ENCODE measurements at places on chromosomes 2 and 18. TPM values are rescaled to one million over a fixed set of nuclear protein-coding genes. Genes with fewer than 3 reads are reported as not detected.

STARD6 gene
- total RNA-seq = not detected

BCL11A gene
- 1.4 TPM for total RNA-seq

PROKR1 gene
- total RNA-seq = 0.46 TPM

VWC2L gene
- total RNA-seq = not detected

LONRF2 gene
- total RNA-seq = 12.7 TPM

SERPINB4 gene
- total RNA-seq = not detected

CYP27A1 gene
- total RNA-seq = 32.3 TPM

MYO7B gene
- 0.46 TPM for total RNA-seq

DNA sequence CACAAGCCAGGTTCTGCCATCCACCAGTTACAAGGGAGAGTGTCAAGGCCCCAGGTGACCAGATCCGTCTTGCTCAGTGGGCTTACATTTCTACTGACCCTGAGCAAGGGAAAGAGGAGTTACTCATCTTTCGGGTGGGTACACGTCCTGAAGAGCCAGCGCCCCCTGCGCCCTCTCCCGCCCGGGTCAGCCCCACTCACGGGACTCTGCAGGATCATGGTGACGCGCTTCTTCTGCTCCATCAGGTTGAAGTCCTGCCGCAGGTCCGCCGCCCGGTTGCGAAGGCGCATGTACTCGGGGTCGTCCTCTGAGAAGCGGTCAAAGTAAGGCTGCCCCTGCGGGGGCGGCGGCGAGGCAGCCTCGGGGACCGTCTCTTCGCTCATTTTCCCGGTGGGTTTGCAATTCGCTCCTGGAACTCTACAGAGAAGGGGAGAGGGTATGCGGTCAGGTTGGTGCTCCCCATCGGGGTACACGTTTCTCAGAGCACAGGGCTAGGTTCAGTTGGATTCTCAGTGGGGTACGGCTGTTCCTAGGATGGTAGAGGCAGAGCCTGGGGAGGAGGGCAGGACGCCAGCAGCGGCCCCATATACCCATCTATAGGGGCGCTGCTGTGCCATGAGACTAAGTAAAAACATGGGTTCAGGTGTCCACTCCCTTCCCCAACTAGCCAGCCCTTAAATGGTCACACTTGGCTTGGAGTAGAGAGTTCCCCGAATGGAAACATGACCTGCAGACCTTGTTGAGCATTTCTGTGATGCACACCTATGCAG, 61.8 kb downstream of the ADD2 start:
- no peak for DNase-seq

GRCh38 chr2:185567940-185568339, 170.7 kb upstream of the FSIP2 start:
- DNase-seq = no peak

GRCh38 chr2:4588606-4589005, 885.2 kb downstream of the DCDC2C start:
- no peak for DNase-seq

- no peak for DNase-seq
Measured at GRCh38 chr18:36158266-36158867, 28.7 kb downstream of the ELP2 start.

GRCh38 chr2:143296089-143296488, 166.9 kb downstream of the ARHGAP15 start:
- DNase-seq = no peak

DNA sequence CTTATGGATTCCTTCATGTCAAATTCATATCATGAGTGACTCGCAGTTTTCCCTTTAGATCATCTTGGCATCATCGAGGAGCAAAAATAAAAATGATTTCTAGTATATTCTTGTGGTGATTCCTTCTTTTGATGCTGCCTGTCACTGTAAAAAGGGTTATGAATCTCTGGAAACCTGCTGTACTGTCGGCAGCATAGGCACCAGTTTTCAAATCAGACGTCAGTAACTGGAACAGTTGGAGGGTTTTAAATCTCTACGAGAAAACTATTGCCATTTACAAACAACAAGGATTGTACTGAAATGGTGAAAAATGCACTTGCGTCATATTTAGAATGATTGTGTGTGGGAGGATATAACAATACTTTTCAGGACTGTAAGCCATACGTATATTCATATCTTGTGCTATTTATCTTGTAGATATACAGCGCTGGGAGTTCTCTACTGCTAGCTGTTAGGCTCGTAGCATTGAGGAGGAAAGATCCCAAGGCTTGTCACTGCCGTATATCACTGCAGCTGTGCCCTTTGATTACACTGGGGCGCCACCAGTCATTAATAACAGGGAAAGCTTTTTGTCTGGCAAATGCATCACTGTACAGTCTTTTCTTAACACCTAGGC, 320.7 kb downstream of the MTX2 start:
- DNase-seq = no peak

DNA sequence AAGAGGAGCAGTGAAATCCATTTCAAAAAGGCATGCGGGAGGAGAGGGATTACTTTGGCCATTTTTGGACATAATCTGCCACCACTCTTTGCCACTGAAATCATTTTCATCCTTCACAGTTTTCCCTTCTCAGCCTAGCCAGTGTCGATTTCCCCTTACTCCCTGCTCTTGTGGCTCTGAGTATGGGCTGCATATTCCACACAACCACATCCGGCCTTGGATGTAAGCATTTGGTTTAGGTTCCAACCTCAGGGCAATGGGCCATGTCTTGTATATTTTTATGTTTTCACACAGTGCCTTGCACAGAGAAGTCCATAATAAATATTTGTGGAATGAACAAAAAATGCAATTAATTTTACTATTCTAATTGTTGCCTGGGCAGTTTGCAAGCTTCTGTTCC, 7.7 kb upstream of the SERPINE2 start:
- DNase-seq = no peak

- no peak for DNase-seq
Measured at GRCh38 chr2:232575404-232575746, 24.9 kb downstream of the EIF4E2 start.

DNA sequence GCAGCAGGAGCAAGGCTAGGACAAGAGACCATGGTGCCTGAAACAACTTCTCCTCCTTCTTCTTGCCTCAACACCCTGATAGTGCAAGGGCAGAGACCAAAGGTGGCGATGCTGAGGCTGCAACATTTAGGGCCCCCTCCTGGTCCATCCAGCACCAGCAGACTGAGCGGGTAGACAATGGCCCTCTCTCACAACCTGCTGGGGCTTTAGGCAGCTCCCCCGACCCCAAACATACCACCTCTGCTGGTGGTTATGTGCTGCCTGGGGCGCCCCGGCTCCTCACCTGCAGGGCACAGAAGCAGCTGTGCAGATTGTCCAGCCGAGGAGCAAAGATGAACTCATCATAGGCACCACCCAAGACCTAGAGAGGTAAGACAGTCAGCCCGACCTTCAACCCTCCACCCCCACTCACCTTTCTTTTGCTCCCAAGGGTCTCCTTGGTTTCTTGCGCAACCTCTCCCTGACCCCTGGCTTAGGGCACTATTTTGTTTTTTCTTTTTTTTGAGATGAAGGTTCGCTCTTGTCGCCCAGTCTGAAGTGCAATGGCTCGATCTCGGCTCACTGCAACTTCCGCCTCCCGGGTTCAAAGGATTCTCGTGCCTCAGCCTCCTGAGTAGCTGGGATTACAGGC, 3.5 kb downstream of the DNPEP start:
- no peak for DNase-seq

DNA sequence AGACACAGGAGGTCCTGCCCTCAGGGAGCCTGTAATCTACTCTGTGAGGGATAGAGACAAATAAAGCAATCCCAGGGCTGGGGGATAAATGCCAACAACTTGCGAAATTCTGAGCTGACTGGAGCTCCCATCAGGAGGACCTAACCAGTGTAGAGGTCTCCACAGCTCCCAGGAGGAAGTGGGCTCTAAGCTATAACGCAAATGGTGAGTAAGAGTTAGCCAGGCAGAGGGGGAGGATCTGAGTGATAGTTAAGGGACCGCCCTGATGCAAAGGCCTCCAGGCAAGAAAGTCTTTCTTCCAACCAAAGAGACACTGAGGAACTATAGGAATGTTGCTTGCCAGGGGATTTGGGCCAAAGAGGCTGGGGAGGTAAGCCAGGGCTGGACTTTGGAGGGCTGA, 16.0 kb upstream of the ZNF532 start:
- DNase-seq = no peak

- DNase-seq = no peak
Measured at GRCh38 chr2:209771474-209772289, at the start of gene UNC80. UNC80 (plus strand) TSS chr2:209771832; CDS start chr2:209772073, 241 bp downstream.

GRCh38 chr2:152716805-152717227, 445 bp downstream of the PRPF40A start:
- DNase-seq = no peak

DNA sequence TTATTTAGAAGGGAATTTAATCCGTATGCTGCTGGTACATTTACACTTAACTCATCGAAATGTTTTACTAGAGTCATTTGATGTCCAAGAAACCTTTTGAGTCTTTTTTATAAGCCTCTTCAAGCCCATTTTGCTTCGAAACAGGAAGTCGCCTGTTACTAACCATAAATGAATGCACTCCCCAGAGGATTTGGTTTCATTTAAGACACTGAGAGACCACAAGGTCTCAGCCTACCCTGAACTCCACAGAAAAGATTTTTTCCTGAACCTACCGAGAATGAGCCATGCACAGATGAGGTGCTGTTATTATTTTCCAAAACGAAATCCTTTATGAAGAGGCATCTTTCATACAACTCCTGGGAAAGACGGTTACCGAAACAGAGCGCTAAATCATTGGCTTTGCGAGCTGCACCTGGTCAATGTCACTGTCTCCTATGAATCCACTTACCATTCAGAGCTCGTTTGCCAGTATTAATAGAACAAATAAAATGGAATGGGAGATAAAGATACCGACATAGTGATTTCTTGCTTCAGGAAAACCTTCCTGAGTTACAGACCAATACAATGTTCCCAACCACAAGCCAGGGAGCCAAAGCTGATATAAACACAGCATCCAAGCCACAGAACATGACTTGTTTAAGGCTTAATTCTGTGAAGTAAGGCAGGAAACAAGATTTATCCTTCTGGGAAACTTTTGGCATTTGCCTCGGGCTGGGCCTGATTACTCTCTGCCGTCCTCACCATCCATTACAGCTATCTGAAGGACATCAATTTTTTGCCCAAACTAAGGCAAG, 382.1 kb downstream of the OSR1 start:
- no peak for DNase-seq

DNA sequence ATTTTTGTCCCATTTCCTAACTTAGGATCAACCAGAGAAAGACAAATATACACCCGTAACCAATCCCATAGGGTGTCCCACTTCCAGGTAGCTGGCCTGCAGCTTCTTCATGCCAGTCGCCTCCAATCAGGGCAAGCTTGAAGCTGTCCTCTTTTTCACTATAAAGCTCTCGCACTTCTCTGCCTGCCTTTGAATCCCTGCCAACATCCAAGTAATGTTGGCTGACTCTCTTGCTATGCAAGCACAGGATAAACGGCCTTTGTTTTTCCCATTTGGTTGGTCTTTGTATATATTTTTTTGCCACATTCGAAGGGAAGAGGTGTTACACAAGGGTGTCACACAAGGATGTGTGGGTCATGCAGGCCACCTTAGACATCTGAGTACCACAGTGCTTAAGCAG, 388.8 kb downstream of the CBLN2 start:
- DNase-seq = no peak

GRCh38 chr2:124147552-124147951, 122.5 kb downstream of the CNTNAP5 start:
- no peak for DNase-seq

GRCh38 chr18:75482880-75483279, 55.4 kb upstream of the SMIM21 start:
- no peak for DNase-seq

DNA sequence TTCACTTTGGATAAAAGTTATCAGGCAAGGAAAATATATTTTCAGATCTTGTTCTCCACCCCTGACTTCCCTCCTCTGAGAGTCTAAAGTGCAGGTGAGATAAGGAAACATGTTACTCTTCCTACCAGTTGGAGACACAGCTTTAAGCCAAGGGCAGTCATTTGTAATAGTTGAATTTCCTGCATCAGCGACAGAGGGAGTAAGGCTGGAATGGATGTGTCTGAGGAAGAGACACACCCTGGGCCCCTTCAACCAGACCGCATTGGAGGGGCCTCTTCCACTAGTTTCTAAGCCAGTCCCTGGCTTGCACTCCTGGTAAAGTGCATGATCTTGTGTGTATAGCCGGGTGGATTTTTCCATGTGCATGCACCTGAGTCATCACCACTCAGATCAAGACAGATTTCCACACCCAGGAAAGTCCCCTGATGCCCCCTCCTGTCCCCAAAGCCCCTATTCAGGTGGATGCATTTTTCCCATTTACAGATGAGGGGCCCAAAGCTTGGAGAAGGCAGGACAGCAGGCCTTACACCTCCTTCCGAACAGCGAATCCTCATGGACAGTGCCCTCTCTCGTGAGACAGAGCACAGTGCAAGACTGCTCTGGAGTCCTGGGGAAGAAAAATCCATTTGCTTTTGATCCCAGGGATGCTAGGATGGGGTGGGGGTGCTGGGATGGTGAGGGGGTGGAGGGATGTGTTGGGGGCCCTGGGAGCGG, 66.7 kb upstream of the SH3RF3 start:
- no peak for DNase-seq

DNA sequence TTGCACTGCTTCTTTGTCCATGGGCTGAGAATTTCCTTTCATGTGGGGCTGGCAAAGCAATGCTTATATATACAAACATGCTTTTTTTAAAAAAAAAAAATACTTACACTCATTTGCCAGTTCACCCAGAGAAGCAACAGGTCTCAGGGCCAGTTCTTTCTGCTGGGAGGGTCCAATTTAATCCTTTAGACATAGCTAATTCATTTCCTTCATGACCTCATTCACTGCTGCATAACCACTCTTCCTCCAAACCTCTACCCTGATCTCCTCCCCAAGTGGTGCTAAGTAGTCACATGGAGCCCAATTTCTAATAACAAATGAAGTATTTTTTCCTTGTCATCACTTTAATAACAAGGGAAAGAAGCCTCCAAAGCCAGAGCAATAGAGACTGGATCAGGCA, 17.1 kb upstream of the TMEM178A start:
- no peak for DNase-seq

- DNase-seq = no peak
Measured at GRCh38 chr18:62634979-62635630, 80.2 kb upstream of the PHLPP1 start.

DNA sequence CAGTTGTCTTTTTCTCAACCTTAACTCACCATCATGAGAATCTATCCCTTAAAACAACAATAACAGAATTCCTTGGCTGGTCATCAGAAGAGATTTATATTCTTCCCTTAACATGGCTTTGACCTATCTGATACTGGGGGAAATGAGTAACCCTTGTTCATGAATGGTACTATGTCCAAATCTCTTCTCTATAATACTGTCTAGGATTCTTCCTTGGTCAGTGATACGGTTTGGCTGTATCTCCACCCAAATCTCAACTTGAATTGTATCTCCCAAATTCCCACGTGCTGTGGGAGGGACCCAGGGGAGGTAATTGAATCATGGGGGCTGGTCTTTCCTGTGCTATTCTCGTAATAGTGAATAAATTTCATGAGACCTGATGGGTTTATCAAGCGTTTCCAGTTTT, 282.0 kb upstream of the SIX2 start:
- no peak for DNase-seq

- no peak for DNase-seq
Measured at GRCh38 chr18:23887035-23887434, 127.5 kb upstream of the TTC39C start.

All from omental fat pad (tissue), 4 donors.